ENCODE measurements at places on chromosomes 1 and 21.

DNA sequence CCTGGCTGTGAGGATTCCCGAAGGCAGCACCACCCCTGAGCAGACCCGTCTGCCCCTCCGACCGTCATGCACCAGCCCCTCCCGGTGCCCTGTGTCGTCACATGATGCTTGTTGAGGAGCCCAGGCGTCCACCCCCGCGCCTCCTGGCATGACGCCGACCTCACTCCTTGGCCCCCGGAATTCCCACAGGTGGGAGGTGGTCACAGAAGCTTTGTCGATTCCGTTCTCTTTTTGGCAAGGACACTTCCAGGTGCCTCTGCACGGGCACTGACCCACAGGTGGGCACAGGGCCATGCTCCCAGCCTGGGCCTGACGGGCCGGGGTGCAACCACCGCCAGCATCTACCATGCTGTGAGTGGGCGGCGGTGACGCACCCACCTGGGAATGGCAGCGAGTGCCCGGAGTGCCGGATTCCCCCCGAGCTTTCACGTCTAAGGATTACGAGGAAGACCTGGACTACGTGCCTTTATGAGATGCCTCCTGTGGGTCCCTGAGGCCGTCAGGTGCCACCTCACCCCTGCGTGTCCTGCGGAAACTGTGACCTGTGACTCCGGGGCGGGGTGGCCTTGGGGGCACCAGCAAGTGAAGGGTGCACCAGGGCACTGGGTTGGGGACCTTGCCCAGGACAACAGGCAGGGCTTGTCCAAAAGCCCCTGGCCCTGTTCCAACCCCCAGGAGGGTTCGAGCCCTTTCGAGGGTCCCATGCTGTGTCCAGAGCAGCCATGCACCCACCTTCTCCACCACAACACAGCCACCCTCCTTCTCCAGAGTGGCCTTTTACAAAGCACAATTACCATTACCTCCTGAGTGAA is 31.4 kb upstream of the COL6A1 start:
- DNase-seq, result peak; percentile 39

DNA sequence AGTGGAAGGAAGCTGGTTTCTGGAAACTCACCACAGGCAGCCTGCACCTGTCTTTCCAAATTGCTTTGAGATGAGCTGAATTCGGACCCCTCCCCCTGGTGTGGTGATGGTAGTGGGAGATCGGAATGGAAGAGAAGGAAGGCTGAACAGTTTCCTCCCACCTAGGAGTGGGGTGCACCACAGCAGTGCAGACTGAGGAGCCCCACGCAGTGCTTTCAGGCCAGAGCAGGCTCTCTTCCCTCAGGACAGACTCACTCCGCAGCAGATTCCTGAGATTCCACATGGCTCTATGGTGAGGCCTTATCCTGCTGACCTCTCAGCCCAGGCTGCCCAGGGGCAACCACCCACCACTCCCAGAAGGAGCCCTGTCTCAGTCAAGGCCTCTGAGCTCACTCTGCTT is 80.9 kb downstream of the ATP1A1 start:
- DNase-seq, result peak; percentile 63

- no peak for DNase-seq
Observed at GRCh38 chr1:210217482-210217881, 15.1 kb upstream of the SERTAD4 start.

DNA sequence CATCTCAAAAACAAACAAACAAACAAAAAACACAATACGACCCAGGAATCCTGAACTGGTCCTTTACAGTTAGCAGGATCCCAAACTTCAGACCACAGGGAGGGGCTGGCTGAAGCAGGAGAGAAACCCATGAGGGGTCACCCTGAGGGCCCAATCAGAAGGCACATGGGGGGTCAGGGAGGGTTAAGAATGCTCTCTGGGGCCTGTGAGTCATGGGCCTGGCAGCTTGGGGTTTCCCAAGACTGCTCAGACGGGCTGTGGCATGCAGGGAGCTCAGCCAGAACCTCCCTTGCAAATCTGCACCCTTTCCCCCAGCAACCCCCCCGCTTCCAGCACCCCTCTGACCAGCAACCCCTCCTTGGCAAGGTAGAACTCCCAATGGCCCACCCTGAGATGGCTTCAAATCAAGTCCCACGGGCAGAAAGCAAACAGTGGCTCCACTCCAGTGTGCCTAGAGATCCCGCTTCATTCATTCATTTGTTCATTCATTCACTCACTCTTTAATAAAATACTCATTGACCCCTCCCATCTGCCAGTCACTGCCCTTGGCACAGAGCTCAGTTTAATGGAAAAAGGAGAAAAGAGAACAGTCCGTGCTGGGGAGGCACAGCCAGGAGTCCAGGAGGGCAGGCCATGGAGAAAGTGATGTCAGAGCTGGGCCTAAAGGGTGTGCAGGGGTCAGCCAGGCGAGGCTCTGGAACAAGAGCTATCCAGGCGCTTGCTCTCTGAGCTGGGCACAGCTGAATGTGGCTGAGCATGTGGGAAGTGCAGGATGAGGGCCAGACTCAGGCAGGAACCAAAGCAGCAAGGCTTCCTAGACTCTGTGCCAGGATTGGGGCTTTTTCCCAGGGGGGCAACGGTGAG is 8.2 kb downstream of the UQCRHL start:
- DNase-seq, result no peak

DNA sequence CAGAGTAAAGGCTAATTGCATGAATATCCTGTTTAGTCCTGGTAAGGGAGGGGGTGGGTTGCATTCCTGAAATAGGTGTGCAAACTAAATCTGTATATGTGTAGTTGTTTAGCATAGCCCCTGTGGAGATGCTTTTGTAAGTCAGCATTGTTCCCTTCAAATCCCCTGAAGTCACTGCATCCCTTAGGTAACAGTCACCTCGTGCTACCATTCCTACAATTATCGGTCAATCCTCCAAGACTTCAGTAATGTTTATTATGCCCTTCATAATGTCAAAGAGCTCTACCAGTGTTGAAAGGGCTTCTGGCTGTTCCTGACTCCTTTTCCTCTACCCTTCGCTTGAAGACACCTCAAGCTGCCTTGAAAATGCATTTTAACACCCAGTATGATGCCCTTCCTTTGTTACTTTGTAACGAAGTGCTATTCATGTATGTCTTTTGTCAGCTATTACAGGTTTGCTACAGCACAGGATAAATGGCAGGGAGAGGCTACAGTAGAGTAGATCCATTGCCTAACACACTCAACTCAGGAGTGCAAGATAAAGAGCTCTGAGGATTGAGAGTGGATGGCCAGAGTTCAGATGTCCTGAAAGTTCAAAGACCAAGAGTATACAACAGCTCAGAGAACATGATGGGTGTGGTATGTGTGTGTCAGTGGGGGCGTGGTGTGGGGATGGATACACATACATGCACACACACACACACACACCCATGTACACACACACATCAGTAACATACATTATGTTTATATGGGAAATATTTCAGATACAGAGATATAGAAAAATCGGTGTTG is 27.4 kb upstream of the FOXD3 start:
- DNase-seq, result no peak

All from ecto neural progenitor cell (in vitro differentiated cells).